Right atrium auricular region (tissue), 2 donors: ENCODE measurements at places on chromosomes 11 and 22. TPM values are rescaled to one million over a fixed set of nuclear protein-coding genes. Genes with fewer than 3 reads are reported as not detected.

GRCh38 chr22:28978158-28978557 lies 83.5 kb downstream of the C22orf31 start:
- peak overlapping the region; percentile 47 for H3K27ac ChIP-seq
- no peaks in the 10 kb centered on the region for H3K36me3 ChIP-seq
- H3K4me3 ChIP-seq: no peak overlapping the region
- DNase-seq: peak; percentile 61

DNA sequence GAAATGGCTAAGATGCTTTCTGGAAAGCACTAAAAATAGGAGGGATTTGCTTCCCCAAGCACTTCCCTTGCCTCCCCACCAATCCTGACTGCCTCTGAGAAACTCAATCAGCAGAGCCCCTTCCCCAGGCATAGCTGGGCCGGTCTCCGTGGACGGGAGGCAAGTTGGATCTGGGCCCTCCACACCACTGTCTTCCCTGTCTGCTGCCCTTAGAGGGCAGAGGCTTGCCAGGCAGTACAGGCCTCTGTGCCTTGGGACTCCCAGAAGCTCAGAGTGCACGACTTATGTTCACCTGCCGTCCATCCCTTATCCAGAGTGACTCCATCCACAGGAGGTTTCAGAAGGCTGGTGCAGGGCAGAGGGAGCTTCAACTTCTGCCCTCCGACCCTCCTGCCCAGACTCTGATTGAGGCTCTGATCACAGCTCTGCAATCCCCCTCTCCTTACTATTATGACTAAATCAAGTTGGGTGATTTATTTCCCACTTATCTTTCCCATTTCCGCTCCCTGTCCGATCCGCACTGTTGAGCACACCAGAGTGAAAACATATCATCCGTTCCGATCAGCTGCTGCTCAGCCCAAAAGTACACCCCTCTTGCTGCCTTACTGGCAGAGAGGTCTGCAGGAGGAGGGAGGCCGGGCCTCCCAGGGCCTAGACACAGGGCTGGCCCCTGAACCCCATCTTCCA lies 71.8 kb downstream of the DSCAML1 start:
- no peaks in the 10 kb centered on the region for H3K4me1 ChIP-seq
- no peak overlapping the region for H3K27ac ChIP-seq
- H3K27me3 ChIP-seq: no peaks in the 10 kb centered on the region
- H3K4me3 ChIP-seq: no peak overlapping the region

- peaks cover 28% of the 10 kb centered on the region for H3K36me3 ChIP-seq
- no peaks in the 10 kb centered on the region for H3K4me1 ChIP-seq
- no peak overlapping the region for H3K4me3 ChIP-seq
- DNase-seq: no peak
- no peak overlapping the region for H3K27ac ChIP-seq
- no peaks in the 10 kb centered on the region for H3K27me3 ChIP-seq
Observed at GRCh38 chr11:108131993-108132392, 10.6 kb downstream of the ACAT1 start.

- no peak overlapping the region for H3K27ac ChIP-seq
- no peaks in the 10 kb centered on the region for H3K27me3 ChIP-seq
- no peak overlapping the region for H3K4me3 ChIP-seq
- no peak for DNase-seq
Observed at GRCh38 chr22:43618517-43618916, 193.6 kb downstream of the EFCAB6 start.

GRCh38 chr11:68002938-68003845 lies 705 bp downstream of the UNC93B1 start:
- H3K36me3 ChIP-seq: no peaks in the 10 kb centered on the region
- H3K27ac ChIP-seq: peak overlapping the region; percentile 64
- H3K27me3 ChIP-seq: no peaks in the 10 kb centered on the region
- no peaks in the 10 kb centered on the region for H3K4me1 ChIP-seq
- no peak for DNase-seq
- peak overlapping the region; percentile 73 for H3K4me3 ChIP-seq

SLC25A18 gene
- 0.59 TPM for total RNA-seq

EMID1 gene
- 0.51 TPM for total RNA-seq
